Thoracic aorta (tissue), 2 donors: ENCODE measurements at places on chromosomes 1 and 21. TPM values are rescaled to one million over a fixed set of nuclear protein-coding genes. Genes with fewer than 3 reads are reported as not detected.

The SPRR3 gene
- total RNA-seq, result not detected

The MYOC gene
- total RNA-seq, result 37.2 TPM

The MMP23B gene
- 201 TPM for total RNA-seq

The CTPS1 gene
- total RNA-seq, result 79.2 TPM

DNA sequence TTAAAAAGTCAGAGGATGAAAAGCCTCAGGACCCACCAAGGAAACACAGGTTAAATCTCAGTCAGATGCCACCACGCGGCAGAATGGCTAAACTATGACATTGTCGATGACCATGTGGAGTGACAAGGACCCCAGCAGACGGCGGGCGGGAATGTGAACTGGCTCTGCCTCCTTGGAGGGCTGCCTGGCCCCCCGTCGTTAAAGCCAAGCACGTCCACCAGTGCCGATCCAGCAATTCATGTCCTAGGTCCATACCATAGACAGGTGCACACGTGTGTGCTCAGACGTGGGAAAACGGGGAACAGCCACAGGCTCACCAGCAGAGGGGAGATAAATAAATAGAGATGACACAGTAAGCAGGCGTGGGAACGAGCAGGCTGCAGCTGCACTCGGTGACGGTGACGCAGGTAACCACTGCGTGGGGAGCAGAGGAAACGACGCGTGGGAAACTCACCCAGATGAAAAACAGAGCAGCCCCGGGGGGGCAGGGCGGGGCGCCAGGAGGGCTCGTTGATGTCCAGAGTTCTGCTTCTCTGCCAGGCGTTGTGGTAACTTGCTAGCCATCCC lies 28.3 kb upstream of the PCBP3 start:
- no peak overlapping the region for H3K4me3 ChIP-seq
- no peaks in the 10 kb centered on the region for H3K27me3 ChIP-seq
- no peak overlapping the region for H3K27ac ChIP-seq

DNA sequence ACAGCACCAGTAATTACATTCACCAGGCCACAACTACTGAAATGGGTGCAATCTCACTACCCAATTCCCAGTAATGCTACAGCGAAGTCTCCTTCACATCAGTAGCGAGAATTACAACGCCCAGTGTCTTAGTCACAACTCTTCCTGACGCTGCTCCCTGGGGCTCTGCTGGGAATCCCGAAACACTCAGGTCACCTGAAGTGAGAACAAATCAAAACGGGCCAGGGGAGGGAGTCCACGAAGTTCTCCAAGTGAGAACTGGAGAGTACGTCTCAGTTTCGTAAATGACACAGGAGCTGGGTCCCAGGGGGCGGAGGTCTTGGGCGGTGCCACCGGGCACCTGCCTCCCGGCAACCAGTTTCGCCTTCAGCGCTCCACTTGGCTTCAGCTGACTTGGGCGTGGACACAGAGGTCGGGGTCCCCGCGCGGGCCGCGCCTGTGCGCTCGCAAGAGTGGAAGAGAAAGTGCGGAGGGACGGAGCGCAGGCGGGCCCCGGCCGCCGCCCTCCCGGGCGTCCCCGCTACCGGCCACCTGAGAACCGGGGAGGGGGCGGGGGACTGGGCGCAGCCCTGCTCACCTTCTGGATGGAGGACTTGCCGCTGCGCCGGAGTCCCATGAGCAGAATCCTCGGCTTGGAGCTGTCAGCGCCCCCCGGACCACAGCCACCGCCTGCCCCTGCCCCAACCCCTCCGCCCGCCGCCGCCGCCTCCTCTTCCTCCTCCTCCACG lies 575 bp downstream of the RRAGC start:
- no peaks in the 10 kb centered on the region for H3K27me3 ChIP-seq
- peaks cover 56% of the 10 kb centered on the region for H3K4me1 ChIP-seq
- H3K4me3 ChIP-seq, result peak overlapping the region; percentile 90
- DNase-seq, result peak; percentile 19
- H3K36me3 ChIP-seq, result peaks cover 13% of the 10 kb centered on the region
- H3K27ac ChIP-seq, result peak overlapping the region; percentile 50

GRCh38 chr1:36591278-36591677 lies 108.6 kb upstream of the CSF3R start:
- no peak overlapping the region for H3K4me3 ChIP-seq
- no peaks in the 10 kb centered on the region for H3K36me3 ChIP-seq
- no peaks in the 10 kb centered on the region for H3K27me3 ChIP-seq
- no peaks in the 10 kb centered on the region for H3K4me1 ChIP-seq

DNA sequence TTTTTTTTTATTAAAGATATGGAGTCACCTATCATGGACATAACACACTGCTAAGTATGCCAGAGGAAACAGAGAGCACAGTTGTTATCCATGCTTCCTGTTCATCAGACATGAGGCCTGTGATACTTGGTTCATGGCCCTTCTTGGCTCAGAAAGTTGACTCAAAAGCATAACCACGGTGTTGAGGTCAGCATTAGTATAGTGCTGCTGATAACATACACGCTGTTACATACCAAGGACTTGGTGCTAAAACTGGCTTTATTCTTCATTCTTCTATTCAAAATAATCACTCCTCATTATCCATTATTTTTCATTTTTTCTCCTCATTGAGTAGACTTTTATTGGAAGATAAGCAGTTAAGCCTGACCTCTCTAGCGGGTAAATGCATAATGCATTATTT lies 464.1 kb downstream of the ADGRL2 start:
- no peaks in the 10 kb centered on the region for H3K36me3 ChIP-seq
- H3K27ac ChIP-seq, result no peak overlapping the region
- H3K27me3 ChIP-seq, result no peaks in the 10 kb centered on the region
- no peak overlapping the region for H3K4me3 ChIP-seq
